ENCODE measurements at places on chromosomes 1 and 21.

GRCh38 chr1:119347858-119348257, 20.7 kb upstream of the HAO2 start:
- DNase-seq: no peak

DNA sequence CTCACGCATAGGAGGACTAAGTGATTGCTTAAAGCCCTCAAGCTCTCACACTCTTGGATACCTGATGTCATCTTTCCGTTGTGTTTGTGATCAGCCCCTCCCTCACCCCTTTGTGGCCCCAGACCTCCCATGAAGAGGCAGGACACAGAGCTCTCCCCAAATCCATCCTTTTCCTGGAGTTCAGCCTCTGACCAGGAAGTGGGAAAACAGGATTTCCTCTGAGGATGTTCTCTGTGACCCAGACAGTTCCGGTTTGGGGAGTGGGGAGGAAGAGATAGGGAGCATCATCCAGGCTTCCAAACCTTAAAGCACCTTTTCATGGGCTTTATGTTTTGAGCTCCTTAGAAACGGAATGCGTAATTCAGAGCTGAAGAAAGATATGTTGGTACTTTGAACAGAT, 11.9 kb upstream of the TAL1 start:
- no peak for DNase-seq

DNA sequence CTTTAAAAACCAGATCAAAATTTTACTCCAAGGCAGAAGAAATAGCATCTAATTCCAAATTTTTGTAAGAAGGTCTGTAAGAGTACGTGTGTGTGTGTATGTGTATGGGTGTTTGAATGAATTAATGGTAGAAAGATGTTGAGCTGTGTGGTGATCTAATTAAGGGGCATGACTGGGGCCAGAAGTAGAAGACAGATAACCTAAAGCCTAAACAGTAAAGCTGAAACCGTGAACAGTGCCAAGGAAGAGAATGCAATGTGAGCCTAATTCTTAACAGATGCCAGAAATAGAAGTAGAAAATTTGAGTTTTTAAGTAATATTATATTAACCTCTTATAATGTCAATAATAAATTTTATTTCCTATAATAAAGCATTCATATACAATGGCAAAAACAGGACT, 38.2 kb downstream of the BRINP3 start:
- no peak for DNase-seq

DNA sequence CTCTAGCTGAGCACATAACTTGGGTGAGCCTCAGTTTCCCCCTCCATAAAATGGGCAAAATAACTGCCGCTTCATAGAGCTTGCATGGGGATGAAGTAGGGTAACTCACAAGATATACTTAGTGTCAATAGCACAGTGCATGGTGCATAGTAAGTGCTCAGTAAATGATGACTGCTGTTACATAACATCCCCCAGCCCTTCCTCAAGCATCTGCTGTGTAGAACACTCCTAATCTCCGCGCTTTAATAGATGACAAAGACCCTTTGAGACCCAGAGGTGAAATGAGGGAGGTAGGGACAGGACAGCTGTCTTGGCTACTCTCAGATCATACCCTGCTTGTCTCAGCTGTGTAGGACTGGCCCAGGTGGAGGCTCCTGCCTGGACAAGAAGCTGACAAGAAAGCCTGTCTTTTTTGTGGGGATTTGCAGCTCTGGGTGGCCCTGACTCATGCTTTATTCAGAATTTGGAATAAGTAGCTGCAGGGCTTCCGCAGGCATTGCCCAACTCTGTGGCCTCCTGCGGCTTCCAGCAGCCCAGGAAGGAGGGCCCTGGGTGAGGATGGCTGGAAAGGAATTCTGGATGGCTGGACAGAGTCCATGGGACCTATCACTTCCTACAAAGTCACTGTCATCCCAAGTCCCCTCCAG, 20.7 kb upstream of the PADI4 start:
- no peak for DNase-seq

GRCh38 chr21:45845063-45845769, 136.4 kb upstream of the COL6A1 start:
- no peak for DNase-seq

- no peak for DNase-seq
Observed at GRCh38 chr1:21823980-21824702, 12.1 kb downstream of the LDLRAD2 start.

- no peak for DNase-seq
Observed at GRCh38 chr1:161676441-161676840, 13.5 kb downstream of the FCGR2B start.

DNA sequence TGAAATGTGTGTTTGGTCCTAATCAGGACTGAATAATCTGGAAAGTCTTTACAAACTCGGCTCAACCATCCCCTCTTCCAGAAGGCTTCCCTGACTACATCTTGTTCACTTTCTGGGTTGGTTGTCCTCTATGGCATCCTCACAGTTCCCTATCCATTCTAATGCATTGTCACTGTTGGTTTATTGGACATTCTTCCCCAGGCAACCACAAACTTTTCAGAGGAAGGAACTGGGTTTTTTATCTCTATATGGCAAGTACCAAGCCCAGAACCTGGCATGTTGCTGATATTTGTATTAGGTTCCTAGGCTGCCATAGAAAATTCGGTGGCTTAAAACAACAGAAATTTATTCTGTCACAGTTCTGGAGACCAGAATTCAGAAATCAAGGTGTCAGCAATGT, 363.5 kb upstream of the ST6GALNAC5 start:
- no peak for DNase-seq

DNA sequence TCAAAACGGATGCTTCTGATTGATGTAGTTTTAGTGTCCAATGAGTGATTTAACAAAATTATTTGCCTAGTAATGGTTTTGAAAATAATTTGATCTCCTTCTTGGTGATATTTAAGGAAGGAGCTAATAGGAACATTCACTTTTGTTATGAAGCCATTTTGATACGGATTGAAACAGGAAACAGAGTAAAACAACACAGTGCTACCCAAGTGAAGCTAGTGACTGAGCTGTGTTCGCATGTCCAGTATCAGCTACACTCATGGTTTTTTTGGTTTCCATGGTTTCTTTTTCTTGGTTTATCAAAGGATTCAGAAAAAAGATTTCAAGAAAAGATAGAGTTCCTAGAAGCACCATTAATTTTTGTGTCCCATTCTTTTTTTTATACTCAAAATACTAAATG, 40.1 kb upstream of the PLEKHO1 start:
- no peak for DNase-seq

GRCh38 chr1:61531716-61532115, 193.2 kb downstream of the TM2D1 start:
- no peak for DNase-seq

DNA sequence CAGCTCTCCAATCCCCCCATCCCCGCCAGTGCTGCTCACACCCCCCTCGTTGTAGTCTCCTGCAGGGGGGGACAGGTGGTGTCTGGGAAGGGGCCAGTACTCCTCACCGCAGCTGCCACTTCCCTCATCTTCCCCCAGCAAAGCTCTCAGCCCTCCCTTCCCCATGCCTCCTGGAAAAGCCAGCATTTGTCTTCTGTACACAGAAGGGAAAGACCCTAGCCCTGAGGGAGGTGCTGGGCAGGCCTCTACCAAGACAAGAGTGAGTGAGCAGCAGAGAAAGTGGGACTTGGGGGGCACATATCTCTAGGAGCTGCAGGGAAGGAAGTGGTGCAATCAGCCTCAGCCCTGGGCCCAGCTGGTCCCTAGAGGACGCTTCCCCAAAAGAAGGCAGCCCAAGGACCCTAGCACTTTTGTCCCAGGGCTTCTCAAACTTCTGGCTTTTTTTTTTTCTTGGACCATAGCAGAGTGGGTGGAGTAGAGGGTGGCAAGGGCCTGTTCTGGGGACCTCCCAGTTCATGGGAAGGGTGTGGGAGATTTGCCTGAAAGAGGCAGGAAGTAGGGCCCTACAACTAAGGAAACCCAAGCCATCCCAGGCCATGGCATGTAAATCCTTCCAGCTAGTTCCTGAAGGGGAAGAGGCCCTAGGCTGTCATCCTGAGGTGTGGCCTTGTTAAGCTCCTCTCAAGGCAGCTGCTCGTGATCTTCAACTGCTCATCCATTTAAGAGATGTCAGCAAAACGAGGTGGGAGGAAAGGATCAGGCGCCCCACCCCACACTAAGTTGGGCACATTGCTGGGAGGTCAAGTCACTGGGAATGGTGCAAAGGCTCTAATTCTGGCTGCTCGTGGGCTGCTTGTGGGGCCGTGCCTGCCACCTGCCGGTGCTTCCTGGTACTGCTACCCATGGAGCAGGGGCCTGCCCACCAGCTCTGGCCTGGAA, 12.6 kb downstream of the ZC3H12A start:
- DNase-seq: peak; percentile 70

DNA sequence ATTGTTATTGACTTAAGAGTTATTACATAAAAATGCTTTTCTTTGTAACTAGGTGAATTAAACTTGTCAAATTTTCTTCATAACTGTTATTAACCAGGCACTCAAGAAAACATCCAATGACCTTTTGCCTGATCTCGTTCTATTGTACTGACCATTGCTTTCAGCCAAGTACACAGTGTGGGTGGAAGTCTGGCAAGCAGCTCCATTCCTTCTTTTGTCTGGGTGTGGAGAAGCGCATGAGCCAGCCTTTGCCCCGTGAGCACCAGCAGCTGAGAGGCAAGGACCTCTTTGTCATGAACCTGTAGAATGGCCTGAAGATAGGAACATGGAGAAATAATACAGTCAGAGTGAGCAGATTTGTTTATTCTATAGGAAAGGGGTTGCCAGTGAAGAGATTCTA, 57.5 kb downstream of the IARS2 start:
- no peak for DNase-seq

DNA sequence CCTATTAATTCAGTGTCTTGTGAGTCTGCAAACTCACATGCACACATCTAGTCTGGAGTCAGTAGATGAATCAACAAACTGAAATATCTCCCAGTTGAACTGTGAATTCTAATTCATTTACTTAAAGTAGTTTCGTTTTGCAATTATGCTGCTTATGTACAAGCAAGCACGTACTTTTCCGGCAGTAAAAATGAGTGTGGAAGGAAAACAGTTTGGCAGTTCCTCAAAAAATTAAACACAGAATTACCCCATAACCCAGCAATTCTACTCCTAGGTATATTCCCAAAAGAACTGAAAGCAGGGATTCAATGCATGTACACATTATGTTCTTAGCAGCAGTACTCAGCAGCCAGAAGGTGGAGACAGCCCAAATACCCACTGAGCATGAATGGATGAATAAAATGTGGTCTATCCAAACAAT, 49.3 kb downstream of the GNB1 start:
- no peak for DNase-seq

DNA sequence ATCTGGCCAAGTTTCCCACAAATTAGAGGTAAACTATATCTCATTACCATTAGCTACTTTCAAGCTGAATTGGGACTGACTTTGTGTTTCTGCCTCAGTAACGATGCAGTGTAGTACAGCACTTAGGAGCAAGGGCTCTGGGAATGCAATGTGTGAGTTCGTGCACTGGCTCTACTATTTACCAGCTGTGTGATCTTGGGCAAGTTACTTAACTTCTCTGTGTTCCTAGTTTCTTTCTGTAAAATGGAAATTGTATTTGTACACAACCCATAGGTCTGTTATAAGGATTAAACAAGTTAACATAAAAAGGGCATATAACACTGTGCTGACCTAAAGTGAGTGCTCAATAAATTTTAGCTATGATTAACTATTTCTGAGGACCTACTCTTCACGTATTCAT, 65.0 kb upstream of the CSF1 start:
- DNase-seq: no peak

GRCh38 chr1:13782634-13783360, 82.8 kb downstream of the PRDM2 start:
- no peak for DNase-seq

DNA sequence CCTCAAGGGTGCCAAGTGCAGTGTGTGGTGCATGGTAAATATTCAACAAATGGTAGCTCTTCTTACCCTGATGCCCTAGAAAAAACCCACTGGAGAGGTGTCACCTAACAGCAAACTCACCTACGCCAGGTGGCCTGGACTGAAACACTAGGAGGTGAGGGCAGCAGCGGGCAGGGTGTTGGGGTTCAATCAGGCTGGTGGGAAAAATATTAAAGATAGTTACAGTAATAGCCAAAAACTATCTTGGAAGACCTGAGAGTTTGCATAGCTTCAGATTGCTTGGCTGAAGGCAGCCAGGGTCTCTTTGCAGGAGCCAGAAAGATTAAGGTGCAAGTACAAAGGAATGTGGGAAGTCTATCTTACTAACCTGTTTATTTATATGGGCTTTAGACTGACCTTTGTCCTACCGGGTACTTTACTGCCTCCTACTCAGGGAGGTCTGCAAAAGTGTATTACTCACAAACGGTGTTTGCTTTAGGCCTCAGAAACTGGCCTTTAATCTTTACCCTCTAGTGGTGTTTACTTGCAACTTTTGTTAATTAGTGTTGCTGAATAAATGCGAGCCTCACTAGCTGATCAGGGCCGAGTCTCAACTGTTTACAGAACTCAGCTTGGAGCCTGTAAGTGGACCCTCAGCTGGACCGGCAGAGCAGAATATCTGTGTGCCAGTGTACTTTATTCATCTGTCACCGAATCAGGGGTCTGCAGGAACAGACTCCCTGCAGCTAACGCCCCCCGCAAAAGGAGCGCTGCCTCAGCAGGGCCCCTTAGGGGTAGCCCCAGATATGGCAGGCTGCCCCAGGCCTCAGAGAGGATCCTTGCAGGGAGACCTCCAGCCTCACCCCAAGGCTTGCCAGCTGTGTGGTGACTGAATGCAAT, 63.9 kb downstream of the SYF2 start:
- DNase-seq: no peak

- peak; percentile 55 for DNase-seq
Observed at GRCh38 chr1:27349784-27350662, 8.2 kb downstream of the SYTL1 start.

DNA sequence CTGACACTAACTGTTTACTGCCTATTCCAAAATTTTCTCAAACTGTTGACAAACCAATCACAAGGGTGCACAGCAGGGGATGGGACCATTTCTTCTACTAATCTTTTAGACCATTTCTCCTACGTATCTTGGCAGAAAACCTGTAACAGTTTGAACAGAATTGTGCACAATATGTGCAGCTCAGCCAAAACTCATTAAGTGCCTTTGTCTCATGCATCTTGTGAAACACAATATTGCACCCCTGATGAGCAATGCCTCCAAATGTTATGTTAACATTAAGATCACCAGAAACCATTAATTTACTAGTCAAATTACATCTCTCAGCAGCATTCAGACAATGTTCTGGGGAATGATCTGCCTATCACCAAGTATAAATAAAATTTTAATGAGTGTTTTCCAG, 247.5 kb downstream of the NRIP1 start:
- peak; percentile 41 for DNase-seq

- DNase-seq: no peak
Observed at GRCh38 chr1:205792961-205793673, 17.8 kb upstream of the RAB29 start.

GRCh38 chr1:201460814-201461644, 8.0 kb downstream of the PHLDA3 start:
- no peak for DNase-seq

DNA sequence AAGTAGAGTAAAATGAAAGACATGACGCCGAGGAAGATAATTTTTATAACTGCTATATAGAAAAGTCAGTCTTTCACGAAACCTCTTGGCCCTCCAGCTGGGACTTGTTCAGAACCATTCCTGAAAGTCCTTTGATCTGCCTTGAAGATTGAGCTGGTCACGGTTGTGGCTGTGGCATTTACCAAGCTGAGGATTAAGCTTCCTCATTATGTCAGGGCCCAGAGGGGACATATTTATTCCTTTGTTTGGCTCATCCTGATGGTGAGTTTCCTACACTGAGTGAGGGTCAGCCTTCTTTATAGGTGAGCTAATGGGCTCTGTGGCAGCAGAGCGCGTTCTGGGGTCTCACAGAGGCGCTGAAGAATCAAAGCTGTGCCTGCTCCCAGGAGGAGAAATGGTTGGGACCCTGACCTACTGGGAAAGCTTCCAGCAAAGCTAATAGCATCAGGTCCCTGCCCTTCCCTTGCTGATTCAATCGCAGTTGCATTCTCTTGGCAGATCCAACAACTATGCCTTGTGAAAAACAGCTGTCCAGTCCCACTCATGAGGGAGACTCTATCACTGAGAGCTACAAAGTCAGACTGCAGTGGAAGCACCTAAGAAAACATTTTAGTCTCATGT, 43.2 kb upstream of the PBX1 start:
- DNase-seq: no peak

Data from NCI-H2081 (cell line).